Progenitor cell of endocrine pancreas (in vitro differentiated cells): ENCODE measurements at places on chromosomes 7 and 10. TPM values are rescaled to one million over a fixed set of nuclear protein-coding genes. Genes with fewer than 3 reads are reported as not detected.

- DNase-seq, result no peak
These were observed 79.8 kb upstream of the PTN start for GRCh38 chr7:137423321-137423720.

ZNF736 gene
- not detected in 2 replicates for total RNA-seq

GRCh38 chr10:59155556-59155955 is 20.9 kb upstream of the PHYHIPL start:
- no peak for DNase-seq

- no peak for DNase-seq
These were observed 194.2 kb downstream of the SLC25A13 start for GRCh38 chr7:96127746-96128145.

TMEM213 gene
- not detected in 2 replicates for total RNA-seq

- DNase-seq, result no peak
These were observed 199.6 kb upstream of the MKI67 start for GRCh38 chr10:128325788-128326187.

ITPRID1 gene
- total RNA-seq, result 3.1 and 3.9 TPM in 2 replicates

- no peak for DNase-seq
These were observed 173.5 kb downstream of the SEMA3E start for GRCh38 chr7:83475420-83475819.

GRCh38 chr10:99631496-99631895 is 11.3 kb upstream of the SLC25A28 start:
- no peak for DNase-seq

DNA sequence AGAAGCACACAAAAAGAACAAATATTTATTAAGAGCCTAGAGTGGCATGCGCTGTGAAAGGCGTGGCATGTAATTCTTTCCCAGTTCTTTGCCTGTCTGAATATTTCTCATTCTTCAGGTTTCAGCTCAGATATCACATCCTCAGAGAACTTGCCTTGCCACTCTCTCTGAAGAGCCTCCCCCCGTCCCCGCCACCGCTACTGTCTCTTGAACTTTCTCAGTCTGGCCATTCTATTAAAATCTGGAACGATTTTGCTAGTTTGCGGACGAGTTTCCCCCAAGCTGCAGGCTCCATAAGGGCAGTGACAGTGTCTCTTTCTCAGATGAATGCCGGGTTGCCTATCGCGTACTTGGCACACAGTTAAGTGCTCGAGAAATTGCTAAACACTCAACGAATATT is 787 bp upstream of the PLEKHA1 start:
- DNase-seq, result no peak

DNA sequence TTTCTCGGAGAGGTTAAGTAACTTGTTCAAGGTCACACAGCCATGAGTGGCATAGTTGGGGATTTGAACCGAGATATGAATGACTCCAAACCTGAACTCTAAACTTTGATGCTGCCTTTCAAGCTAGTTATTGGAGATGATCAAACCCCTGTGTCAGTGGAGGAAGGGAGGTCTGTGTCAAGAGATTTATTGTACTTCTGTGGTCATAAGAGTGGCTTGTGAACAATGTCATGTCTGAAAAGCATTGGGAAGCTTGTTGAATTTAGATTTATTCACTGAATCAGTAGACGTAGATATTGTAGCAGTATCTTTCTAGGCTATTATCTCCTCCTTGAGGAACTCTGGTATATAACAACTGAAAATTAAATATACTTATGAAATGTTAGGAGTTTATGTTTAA is 27.3 kb downstream of the SNX10 start:
- no peak for DNase-seq

DNA sequence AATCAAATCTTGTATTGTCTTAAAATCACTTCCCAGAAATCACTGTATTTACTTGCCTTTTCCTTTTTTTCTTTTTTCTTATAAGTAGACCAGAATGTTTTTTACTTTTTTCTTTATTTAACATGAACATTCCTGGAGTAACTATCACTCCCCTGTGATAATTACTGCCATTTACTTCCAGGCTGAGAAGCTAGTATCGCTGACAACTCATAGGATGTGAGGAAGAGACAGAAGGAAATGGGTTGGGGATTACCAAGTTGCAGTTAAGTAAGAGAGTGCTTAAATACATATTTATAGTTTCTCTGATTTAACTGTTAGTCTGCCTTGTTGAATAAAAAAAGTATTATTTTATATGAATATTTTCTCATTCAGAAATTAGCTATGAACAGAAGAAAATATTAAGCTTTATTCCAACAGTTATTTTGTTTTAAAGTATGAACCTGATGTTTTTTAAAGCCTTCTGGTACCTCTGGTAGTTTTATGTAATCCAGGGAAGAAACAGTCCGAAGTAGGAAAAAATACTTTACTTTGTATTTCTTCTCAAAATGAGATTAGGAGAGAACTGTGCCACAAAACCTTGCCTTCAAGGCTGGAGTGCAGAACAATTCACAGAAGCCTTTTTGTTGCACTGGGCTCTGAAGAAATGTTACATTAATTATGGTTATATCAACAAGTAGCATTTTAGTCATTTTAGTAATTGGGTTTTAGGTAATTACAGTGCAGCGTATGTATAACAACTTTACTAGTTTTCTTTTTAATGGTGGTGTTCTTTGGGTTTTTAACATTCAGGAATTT is 72.8 kb downstream of the SHOC2 start:
- DNase-seq, result no peak

SEC61G gene
- 110 and 120 TPM in 2 replicates for total RNA-seq

DNA sequence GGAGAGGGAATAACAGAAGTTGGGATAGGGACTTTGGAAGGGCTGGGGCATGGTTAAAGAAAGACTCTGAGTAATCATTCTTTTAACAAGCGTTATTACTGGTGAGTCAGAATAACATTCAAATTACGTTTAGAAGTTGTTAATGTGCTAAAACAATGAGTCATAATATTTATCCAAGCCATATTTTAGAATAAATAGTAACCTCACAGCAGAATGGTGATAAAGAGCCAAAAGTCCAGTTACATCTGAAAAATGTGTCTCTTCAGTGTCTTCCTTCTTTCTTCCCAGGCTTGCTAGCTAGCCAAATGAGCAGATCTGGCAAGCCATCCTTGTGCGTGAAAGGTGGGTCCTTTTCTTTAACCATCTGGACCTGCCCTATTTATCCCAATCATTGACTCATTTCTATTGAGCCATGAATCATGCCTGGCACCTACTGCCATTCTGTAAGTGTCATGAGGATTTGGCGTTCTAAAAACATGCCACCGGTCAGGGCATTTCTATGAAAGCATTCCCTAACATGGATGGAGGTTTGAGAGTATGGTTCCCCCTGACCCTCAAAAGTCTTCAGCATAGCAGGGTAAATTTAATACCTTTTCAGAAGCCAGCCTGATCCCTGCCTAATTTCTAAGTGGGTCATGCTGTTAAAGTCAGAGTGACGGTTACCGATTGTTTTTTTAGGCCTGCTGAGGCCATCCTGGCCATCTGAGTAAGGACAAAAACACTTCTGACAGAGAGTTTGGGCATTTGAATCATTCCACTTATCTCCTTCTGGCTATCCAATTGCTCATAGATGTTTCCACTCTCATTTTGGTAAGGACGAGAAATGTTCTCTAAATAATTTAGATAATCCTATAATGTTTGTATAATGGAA is 26.9 kb downstream of the MYPN start:
- DNase-seq, result no peak

DNA sequence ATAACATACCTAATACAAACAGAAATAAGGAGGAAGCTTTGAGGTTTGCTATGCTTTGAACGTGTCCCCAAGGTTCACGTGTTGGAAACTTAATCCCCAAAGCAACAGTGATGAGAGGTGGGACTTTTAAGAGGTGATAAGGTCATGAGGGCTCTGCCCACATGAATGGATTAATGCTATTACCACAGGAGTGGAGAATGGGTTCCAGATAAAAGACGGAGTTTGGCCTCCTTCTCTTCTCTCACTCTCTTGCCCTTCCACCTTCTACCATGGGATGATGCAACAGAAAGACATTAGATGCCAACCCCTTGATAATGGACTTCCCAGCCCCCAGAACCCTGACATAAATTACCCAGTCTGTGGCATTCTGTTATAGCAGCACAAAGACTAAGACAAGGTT is 9.6 kb downstream of the ITGB1 start:
- no peak for DNase-seq

GRCh38 chr10:1154531-1155295 is 98.5 kb downstream of the WDR37 start:
- DNase-seq, result no peak

- peak; percentile 70 for DNase-seq
These were observed 4.1 kb upstream of the C10orf120 start for GRCh38 chr10:122703483-122704448.

GNAI1 gene
- total RNA-seq, result 49.7 and 50.8 TPM in 2 replicates

DNA sequence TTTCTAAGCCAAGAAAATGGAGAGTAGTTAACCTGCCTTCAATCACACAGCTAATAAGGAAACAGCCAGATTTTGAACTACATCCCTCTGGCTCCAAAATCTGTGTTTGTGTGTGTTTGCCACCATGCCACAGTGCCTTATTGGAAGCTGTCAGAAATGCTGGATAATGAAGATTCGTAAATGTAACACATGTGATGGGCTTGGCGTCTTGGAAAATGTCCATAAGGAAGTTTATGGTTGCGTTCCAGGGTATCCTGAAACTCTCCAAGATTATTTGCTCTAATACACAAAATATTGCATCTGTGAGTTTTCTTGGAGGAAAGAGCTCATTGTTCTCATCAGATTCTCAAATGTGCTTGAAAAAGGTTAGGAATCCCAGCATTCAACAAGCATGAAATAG is 22.7 kb downstream of the MYOF start:
- no peak for DNase-seq

DNA sequence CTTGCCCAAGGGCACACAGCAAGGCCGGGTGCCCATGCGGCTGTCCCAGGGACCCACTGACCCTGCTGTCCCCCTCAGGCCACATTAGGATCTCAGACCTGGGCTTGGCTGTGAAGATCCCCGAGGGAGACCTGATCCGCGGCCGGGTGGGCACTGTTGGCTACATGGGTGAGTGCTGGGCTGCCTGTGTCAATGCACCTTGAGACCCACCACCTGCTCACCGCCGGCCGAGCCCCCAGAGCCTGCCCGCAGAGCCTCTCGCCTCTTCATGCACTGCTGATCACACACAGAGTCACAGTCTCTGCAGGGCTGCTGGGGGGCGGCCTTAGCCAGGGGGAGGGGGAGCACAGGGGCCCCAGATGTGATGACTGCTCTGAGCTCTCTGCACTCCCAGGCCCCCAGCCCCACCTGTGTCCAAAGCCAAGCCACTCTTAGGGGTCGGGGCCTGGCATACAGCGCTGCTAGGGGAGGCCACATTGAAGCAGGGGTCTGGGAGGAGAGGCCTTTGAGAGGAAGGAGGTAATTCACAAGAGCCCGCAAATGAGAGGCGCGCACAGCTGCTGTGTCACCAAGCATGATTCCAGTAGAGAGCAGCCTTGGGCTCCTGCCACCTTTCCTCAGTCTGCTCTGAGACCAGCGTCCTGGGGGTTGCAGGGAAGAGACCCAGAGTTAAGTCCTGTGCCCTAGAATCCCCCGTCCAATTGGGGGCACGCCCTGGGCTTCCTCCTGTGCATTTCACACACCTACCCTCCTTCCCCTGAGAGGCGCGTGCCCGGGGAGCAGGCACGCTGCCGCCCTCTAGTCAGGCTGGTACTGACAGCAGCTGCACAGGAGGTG is 100.4 kb downstream of the RGS10 start:
- no peak for DNase-seq

DNA sequence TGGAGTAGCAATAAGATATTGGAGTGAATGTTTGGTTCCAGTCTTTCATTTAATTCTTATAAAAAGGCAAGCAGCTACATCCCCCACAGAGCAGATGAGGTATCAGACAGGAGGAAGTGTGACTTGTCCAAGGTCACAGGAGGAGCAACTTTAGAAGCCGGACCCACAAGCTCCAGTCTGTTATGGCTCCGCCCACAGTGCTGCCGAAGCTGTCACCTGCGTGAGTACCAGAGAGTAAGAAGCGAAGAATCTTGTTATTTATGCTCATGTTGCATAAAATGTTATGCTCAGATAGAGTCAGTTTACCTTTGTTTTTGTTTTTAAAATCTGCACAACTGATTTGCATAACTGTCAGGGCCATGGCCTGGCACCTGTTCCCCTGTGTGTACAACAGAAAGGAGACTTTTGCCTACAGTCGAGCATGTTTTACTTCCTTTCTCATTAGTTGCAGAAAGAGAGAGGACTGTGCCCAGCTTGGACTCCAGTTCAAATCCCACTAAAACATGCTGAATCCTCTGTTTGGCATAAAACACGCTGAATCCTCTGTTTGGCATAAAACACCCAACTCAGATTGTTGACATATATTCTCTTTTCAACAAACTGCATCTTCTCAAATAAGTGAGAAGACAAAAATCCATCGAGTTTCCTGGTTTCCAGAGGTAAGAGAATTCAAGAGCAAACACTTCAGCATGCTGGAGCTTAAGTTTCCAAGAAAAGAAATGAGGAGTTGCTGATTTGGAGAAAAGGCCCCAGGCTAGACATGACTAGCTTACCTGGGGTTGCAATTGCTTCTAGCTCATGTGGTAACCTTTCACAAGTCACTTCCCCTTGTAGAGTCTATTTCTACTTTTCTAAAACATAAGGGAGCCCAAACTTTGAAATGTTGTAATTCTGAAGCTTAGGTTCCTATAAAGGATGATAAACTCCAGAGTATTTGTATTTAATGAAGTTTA is 409.8 kb upstream of the ZMIZ1 start:
- DNase-seq, result no peak

PON1 gene
- 0.91 and 2.3 TPM in 2 replicates for total RNA-seq

GRCh38 chr10:18104223-18104872 is 35.9 kb upstream of the CACNB2 start:
- DNase-seq, result peak; percentile 16
